ENCODE measurements at places on chromosomes 5 and 9.

DNA sequence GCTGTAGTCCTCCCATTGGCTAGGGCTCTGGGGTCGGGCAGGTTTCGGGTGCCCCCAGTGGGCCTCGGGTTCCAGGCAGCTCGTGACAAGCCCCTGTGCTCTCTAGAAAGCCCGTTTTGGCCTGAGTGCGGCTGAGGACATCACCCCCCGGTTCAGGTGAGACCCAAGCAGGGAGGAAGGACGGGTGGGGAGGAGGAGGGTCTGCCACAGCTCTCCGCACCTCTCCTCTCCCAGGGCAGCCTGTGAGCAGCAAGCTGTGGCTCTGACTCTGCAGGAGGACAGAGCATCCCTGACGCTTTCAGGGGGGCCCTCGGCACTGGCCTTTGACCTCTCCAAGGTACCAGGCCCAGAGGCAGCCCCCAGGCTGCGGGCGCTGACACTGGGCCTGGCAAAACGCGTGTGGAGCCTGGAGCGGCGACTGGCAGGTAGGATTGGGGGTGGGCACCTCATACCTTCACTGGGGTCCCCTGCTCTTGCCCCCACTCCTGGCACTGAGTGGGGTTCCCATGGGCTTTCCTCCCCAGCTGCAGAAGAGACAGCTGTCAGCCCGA lies 672 bp downstream of the PAXX start:
- no peak for DNase-seq

DNA sequence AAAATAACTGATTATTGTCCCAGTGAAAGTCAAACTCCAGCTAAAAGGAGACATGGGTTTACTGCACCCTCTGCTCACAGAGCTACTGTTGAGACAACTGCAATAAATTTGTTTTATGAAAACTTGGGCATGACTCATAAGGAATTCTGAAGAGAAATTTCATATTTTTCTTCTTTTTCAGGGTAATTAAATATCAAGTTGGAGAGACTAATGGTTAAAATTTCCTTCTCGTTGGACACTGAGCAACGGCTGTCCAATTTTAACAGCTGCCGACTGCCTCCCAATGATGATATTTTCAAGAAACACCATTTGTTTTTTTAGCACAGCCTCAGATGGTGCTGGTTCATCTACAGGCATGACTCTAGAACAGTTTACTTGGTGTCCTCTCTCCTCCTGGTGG lies 259.2 kb upstream of the RGMB start:
- no peak for DNase-seq

GRCh38 chr5:32298059-32298415 lies 14.7 kb downstream of the MTMR12 start:
- no peak for DNase-seq

DNA sequence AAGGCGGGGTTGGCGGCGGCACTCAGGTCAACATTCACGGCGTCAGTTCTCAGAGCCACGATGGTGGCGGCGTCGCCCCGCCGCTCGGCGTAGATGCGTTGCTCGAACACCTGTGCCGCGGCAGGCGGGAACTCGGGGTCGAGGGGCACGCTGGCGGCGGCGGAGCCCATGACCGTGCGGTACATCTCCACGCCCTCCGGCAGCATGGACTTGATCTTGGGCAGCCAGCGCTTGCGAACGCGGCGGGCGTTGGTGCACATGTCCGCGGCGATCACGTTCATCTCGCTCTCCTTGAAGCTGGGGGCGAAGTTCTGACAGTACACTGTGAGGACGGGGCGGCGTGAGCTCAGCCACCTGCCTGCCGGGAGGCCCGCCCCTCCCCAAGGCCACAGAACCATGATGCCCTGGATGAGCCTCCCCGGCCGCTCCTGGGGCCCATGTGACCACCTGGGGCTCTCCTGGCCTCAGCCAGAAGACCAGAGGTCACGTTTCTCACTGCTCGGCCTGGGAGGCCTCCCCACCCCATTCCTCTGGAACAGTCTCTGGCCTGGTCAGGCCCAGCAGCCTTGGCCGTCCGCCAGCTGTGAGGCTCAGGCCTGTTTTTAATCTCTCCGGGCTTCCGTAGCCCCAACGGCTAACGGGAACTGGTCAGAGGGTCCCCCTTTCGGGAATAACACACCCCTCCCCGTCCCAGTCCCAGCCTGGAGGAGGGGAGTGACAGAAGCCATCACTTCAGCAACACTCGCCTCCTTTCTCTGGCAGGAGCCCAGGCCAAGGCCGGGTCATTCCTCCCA lies 50.7 kb upstream of the UBAC1 start:
- no peak for DNase-seq

- no peak for DNase-seq
Measured at GRCh38 chr9:87588339-87588738, 90.7 kb downstream of the DAPK1 start.

DNA sequence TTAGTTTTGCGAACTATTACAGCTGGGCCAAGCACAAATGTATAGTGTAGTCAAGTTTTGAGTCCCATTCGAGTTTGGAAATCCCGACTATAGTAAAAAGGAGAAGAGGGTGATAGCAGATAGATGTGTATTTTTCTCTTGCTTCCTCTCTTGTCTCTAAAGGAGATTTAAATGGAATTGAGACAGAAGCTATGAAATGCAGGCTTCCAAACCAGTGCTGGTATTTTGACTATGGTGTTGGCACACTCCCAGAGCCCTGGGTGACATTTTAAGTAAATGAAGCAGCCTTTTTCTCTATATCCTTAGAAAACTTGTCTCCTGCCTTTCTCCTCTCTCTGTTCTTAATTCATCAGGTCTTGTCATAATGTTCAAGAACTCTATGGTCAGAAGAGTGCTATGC lies 17.7 kb upstream of the AUH start:
- DNase-seq, result no peak

DNA sequence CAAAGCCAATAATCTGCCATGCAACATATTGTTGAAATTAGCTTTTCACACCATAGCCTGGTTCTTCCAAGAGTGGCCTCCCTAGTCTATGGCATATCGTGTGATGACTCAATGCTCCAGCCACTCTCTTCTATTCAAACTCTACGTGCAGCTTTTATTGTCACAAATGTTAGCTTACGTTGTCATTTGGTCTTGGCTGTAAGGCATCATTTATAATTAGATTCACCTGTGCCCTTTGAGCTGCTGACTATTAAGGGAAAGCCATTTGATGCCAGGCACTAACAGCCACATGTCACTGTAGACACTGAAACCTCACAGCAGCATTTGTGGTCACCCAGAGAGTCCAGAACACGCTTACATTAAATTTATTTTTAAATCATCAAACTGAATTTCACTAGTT lies 66.8 kb downstream of the APBA1 start:
- DNase-seq, result no peak

DNA sequence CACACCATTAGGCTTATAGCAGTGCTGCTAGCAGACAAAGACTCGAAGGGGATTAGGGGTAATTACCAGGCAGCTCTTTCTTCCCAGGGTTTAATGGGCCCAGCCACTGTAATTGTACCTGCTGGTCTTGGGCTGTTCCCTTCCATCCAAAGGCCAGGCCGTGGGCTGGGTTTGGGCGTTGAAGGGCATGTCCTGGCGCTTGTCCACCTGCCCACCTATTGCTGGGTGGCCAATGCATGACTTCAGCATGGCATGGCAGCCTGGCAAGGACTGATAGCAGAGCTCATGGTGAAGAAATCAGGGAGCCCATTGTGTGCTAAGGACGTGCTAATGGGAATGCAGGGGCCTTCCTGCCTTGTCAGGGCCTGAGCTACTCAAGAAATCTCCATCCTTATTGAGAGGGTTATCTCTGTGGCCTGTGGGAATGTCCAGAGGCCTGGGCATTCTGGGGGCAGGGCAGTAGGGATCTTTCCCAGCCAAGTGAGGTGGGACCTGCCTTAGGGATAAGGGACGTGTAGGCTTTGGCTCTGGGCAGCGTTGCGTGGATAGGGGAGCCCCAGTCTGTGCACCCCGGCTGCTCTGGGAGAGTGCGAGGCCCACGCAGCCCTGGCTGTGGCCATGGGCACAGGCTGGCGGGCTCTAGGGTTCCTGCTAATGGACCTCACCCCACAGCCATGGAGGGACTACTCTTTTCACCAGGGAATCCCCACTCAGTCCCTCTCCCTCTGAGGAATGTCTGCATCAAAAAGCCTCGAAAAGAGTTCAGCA lies 116.1 kb upstream of the PITX1 start:
- DNase-seq, result no peak

DNA sequence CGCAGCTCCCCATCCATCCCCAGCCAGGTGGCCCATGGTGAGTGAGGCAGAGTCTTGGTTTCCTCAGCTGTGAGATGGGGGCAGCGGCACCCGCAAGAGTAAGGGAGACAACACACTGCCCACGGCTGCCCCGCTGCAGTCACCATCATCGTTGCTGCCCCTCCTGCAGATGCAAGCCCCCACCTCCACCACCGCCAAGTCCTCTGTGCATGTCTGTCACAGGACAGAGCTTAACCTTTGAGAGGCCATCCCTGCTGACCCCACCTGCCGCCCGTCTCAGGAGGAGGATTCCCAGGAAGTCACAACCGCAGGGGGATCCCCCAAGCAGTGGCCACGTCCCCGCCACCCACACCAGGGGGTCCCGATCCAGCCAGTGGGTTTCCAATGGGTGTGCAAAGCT lies 113.7 kb downstream of the VAV2 start:
- no peak for DNase-seq

- DNase-seq, result no peak
Measured at GRCh38 chr9:129334105-129334935, 156.3 kb upstream of the IER5L start.

DNA sequence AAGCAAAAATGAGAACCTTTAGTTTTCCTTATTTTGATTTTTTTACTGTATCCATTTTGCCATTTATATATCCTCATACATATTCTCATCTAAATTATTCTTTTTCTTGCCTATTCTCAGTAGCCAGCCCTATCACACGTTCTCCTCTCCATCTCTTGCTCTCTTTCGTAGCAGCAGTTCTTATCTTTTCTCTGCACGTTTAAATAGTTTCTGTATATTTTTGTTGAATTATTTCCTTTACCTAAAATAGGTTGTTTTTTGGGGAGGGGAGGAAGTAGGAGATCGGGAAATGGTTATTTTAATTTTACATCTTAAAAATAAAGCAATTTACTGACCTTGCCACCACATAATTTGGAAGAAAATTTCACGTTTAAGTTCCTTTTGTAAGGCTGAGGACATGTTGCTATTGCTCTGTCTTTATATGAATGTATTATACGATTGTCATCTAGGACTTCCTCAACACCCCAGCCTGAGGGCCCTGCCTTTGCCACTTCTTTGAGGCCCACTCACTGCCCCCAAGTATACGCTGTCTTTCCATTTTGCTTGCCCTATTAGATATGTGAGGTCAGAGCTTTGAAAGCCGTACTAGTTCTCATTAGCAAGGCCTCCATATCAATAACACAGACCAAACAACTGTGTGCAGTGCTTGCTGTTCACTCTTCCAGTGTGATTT lies 140.3 kb downstream of the GNAQ start:
- no peak for DNase-seq

DNA sequence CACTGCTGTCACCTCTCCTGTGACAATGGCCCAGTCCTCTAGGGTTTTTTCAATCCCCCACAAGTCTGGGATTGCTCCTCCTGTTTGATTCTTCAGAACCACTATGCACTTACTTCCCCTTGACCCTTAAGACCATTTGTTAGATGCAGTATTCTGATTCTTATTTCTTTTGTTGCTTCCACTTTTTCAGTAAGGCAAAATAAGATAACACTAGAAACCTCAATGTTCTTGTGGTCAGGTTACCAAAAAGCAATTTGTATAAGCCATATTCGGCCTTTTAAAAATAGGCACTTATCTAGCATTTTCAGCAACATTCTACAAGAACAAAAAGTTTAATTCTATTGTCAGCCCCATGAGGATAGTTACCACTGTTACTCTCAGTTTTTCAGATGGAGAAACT lies 220.0 kb downstream of the KDM4C start:
- DNase-seq, result no peak

GRCh38 chr5:143791848-143792731 lies 19.9 kb upstream of the HMHB1 start:
- DNase-seq, result no peak

- no peak for DNase-seq
Measured at GRCh38 chr9:88530051-88530450, 4.9 kb upstream of the NXNL2 start.

DNA sequence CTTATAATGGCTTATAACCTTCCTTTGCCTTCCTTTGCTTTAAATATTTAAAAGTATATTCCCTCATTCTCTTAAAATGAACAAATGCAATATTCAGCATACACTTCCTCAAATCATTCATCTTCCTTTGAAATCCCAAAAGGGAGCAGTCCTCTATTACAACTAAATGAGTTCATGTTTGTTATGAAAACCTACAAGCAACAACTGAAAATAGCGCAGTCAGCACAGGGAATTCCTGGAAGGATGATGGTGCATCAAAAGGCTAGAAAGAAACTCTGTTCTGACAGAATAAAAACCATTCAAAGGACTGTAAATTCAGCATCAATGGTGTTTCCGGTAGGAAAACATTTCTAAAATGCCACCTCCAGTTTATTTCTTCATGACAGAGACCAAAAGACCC lies 3.3 kb downstream of the NR6A1 start:
- no peak for DNase-seq

DNA sequence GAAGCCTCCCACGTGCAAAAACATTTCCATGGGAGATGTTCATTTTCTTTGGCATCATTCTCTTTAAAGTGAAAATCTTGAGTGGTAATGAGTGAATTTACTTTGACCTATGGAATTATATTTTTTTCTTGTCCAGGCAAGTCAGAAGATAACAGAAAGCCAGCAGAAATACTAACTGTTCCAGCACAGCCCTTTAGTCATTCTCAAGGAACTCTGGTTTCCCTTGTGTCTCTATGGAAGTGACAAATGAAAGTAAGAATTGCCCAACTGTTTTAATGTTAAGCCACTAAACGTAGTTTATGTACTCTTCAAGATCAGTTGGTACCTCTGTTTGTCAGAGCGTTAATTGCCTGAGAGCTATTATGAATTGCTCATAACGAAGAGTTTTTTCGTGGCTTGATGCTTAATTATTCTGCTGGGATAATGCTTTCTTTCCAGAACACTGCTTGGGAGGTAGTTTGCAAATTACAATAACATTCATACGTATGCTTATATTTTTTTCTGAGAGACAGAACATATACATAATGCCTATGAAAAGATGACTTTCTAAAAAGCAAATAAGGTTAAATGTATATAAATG lies 84.5 kb upstream of the CER1 start:
- no peak for DNase-seq

- DNase-seq, result no peak
Measured at GRCh38 chr5:81045389-81045807, 85.2 kb downstream of the RASGRF2 start.

GRCh38 chr9:17802249-17802857 lies 223.5 kb downstream of the SH3GL2 start:
- DNase-seq, result no peak

- no peak for DNase-seq
Measured at GRCh38 chr5:156871212-156871611, 21.1 kb downstream of the PPP1R2B start.

GRCh38 chr9:4590430-4591122 lies 71.5 kb upstream of the PLPP6 start:
- no peak for DNase-seq

DNA sequence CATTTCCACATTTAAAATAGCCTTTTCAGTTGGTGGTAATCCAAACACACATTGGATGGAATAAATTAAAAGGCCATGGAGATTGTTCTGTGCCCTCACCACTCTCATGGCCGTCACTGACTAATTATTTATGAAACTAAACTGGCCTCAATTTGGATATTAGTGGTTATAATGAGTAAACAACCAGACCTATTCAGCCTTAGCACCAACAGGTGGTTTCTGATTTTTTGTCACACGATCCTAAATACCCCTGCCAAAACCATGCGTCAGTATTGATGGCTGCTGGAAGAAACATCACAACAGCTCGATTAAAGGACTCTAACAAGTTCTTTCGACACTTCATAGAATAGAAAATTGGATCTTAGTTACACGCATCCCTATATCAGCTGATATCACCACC lies 276.0 kb upstream of the DAP start:
- no peak for DNase-seq
